ENCODE measurements at places on chromosomes 16 and 17.
A peak's percentile ranks its signal among the peaks of the same experiment; 100 is the strongest.

GRCh38 chr17:56880571-56880970, 33.3 kb downstream of the TRIM25 start:
- no peak for DNase-seq

- no peak for DNase-seq
These were observed 6.8 kb downstream of the MYO1D start for GRCh38 chr17:32870027-32870670.

GRCh38 chr17:63222655-63223054, 223.5 kb downstream of the CYB561 start:
- no peak for DNase-seq

- DNase-seq, result no peak
These were observed 910 bp upstream of the RAMP2 start for GRCh38 chr17:42759982-42760651.

DNA sequence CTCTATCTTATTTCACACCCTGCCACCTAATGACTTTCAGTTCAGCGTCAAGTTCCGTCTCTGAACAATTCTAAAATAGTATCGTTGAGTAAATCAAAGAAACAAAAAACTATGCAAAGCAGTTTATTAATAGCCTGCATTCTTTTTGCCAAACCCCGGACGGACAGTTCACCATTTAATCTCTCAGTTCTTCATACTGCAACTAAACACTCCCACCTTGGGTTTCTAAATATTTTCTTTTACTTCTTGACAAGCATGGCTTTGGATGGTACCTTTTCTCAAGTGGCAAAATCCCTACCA, 1.2 kb downstream of the MYH11 start:
- DNase-seq, result no peak

DNA sequence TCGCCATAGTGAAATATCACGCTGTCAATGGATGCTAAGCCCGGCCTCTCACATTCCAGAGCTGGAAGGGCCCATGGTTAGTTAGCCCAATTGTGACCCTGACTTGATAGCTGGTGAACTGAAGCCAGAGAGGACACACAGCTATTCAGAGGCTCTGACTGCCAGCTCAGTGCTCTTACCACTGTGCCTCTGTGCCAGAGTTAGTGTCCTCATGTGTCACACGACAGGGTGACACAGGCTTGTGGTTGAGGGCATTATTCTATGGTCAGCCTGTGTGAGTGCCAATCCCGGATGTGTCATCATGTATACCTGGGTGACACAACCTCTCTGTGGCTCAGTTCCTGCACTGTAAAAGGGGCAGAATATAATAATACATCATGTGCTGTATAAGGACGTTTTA, 2.5 kb upstream of the MT1X start:
- no peak for DNase-seq

GRCh38 chr17:49466436-49466835, 28.7 kb upstream of the NGFR start:
- no peak for DNase-seq

GRCh38 chr17:73007407-73007806, 85.1 kb downstream of the SLC39A11 start:
- no peak for DNase-seq

GRCh38 chr17:4858068-4858881, 25.1 kb downstream of the MINK1 start:
- peak; percentile 62 for DNase-seq

- no peak for DNase-seq
These were observed 8.5 kb downstream of the TUBG1 start for GRCh38 chr17:42617956-42618431.

DNA sequence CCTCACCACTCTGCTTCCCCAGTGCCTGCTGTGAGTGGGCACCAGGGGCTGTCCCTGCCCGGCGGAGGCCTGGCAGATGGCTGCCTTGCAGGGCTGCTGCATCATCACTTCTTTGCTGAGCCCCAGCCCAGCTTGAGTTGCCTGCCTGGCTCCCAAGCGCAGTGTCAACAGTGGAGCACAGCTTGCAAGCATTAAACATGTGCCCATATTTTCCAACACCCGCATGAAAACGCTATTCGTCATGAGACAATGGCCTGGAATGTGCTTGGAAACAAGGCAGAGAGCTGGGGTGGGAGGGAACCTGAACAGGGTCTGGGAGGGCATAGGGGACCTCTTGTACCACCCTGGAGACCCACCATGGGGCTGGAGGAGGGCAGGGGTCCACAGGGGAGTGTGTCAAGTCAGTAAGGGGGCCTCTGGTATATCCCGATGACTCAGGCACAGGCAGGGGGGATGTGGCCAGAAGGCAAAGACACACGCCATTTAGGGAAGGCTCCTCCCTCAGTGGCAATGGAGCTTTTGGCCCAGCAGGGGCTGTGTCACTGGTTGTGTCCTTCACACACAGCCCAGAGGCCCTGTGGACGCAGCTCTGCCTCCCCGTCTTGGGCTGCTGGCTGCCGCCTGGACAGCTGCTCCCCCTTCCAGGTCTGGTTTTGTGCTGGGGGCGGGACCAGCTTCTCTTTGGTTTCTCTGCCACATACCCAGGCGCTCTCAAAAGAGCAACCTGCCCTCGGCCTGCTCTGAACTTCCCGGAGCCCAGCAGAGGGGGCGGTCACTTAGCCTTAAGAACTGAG, 17.4 kb upstream of the MTSS2 start:
- peak; percentile 79 for DNase-seq

DNA sequence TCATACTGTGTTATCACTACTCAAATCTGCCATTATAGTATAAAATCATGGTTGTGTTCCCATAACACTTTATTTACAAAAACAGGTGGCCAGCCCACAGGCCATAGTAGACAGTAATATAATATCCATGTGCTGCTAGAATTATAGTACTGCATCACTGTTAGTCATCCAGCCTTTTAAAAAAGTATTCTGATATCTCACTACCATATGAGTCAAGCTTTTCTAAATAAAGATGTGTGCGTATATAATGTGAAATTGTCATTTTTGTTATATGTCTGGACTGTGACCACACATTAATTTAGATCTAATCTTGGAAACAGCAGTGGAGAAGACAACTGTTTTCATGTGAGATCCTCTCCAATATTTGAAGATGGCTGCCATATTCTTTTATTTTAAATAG, 1049.1 kb upstream of the GOT2 start:
- DNase-seq, result no peak

GRCh38 chr16:19417640-19418039, at the start of gene TMC5:
Gene TMC5, plus strand, starts transcription at chr16:19417883. Its CDS starts 22,156 bp downstream, at chr16:19440039.
- DNase-seq, result no peak

DNA sequence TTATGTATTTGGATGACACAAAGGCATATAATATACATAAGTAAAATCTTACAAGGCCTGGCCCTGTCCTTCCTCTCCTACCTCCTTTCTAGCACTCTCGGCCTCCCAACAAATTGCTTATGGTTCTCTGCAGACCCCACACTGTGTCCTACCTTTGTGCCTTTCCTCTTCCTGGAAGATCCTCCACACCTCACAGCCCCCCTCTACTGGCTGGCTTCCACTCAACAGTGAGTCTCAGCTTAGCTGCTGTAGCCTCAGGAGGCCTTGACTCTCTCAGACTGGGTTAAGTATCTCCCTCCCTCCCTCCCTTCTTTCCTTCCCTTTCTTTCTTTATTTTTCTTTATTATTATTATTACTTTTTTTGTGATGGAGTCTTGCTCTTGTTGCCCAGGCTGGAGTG, 8.3 kb upstream of the SLC52A1 start:
- no peak for DNase-seq

DNA sequence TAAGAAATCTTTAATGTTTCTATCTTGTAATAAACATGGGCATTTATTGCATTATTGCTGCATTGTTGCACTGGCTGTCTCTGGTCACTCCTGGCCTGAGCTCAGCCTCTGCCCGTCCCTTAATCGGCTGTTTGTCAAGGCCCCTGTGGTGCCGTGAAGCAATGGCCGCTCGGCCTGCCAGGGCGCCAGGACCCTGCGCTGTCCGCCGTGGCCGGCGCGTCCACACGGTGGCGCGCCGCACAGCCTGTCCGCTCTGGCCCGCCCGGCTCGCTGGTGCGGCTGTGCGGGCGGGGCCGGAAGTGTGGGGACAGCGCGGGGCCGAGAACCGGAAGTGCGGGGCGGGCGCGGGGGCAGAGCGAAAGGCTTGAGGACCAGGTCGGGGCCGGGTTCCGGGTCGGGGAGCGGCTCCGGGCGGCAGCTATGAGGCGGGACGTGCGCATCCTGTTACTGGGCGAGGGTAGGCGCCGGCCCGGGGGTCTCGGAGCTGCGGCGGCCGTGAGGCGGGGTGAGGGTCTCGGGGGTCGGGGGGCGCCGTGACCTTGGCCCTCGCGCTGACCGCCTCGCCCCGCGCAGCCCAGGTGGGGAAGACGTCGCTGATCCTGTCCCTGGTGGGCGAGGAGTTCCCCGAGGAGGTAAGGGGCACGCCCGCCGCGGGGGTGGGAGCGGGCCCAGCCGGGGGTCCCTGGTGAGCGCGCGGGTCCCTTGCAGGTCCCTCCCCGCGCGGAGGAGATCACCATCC, at the start of gene RHOT2:
TSS of gene RHOT2 (plus strand) at position 353 of the 739 bp plus-strand sequence. CDS start at position 421, 68 bp downstream.
- peak; percentile 88 for DNase-seq

GRCh38 chr16:50381679-50382440, 13.1 kb upstream of the BRD7 start:
- DNase-seq, result no peak

DNA sequence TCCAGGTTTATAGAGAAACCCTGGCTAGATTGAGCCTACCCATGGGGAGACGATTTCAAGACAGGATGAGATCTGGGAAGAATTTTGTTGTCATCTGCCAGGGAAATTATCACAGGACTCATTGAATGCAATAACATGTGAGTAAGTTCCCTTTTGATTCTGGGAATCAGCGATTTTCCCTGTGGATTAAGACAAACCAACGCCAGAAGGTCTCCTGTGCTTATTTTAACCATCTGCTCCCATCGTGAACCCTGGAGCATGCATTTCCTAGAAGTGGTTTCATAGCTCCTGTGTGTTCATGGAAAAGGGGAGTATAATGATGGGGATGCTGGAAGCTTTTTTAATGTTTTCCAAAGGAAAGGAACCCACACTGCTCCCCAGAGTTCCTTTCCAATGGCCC, 21.0 kb upstream of the ARHGAP44 start:
- no peak for DNase-seq

GRCh38 chr17:8384801-8385378, 1.9 kb upstream of the RPL26 start:
- DNase-seq, result no peak

GRCh38 chr17:68611353-68612208, 10.4 kb upstream of the FAM20A start:
- DNase-seq, result no peak

GRCh38 chr17:2928294-2928890, 132.2 kb downstream of the RAP1GAP2 start:
- DNase-seq, result peak; percentile 63

- peak; percentile 75 for DNase-seq
These were observed 699 bp downstream of the MPRIP start for GRCh38 chr17:17042851-17043460.

- DNase-seq, result no peak
These were observed 118.2 kb upstream of the ZNF750 start for GRCh38 chr17:82957961-82958561.

DNA sequence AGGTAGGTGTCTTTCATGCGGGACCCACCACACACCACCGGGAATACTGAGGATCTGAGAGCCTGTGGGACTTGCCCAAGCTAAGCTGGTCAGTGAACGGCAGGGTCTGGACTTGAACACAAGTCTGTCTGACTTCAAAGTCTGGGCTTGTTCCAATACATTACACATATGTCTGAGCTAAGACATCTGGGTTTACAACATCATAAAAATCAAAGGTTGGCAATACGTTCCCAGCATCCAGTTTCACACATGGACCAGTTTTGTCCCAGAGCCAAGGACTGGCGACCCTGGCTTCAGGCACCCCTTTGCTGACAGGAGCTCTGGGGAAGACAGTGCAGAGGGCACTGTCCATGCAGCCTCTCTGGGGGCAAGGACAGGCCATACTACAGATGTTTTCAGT, 27.9 kb upstream of the AXIN2 start:
- DNase-seq, result no peak

GRCh38 chr17:20200865-20201458, 191.8 kb downstream of the SPECC1 start:
- DNase-seq, result no peak

DNA sequence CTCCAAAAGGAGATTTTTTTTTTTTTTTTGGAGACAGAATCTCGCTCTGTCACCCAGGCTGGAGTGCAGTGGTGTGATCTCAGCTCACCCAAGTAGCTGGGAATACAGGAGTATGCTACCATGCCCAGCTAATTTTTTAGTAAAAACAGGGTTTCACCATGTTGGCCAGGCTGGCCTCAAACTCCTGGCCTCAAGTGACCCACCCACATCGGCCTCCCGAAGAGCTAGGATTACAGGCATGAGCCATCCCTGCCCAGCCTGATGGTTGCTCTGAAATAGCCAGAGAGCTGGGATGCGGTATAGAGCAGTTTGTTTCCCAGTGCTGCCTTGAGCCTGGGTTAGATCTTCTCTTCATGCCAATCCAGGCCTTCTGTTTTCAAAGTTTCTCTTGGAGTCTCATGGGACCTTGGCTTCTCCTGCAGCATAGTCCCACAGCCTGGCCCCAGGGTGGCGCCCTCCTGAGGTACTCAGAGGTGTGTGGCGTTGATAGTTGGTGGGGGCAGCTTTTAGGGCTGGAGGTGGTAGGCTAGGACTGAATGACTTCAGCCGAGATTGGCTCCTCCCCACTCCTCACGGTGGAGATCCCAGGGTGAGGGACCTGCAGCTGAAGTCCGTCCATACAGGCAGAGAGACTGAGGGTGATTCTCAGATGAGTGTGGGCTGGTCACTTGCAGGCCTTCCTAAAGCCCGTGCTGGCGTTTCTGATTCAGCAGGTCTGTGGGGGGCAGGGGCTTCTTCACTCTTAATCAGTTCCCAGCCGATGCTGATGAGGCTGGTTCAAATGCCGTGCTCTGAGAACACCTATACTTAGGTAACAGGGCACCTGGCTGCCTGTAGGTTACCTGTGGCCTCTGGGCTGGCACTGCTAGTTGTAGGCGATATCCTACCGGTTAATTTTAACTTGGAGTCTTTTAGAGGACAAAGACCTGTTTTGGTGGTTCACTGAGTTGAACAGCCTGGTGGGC, 52.0 kb downstream of the TNFRSF13B start:
- DNase-seq, result no peak

DNA sequence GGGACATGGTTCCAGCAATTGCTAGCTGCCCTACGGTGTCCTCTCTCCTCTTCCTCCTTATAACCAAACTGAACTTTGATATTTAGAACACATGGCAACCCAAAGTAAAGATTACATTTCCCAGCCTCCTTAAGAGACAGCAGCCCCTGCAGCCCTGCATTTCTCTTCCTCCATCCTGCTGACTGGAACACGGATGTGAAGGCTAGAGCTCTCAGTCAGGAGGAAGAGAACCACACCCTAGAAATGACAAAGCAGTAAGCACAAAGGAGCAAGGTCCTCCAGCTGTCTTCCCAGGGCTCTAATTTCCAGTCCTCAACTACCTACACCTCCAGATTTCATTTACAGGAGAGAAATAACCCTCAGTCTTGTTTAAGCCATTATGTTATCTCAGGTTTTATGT, 10.9 kb downstream of the DYNC1LI2 start:
- no peak for DNase-seq
